Renal pelvis (tissue), 12 donors: ENCODE measurements at places on chromosomes 12 and 14. TPM values are rescaled to one million over a fixed set of nuclear protein-coding genes. Genes with fewer than 3 reads are reported as not detected.

GRCh38 chr12:54039417-54040147, 6.7 kb downstream of the HOXC5 start:
- peak; percentile 80 for DNase-seq

- DNase-seq: peak; percentile 41
Measured at GRCh38 chr12:131618303-131618658, 92.6 kb upstream of the SFSWAP start.

DNA sequence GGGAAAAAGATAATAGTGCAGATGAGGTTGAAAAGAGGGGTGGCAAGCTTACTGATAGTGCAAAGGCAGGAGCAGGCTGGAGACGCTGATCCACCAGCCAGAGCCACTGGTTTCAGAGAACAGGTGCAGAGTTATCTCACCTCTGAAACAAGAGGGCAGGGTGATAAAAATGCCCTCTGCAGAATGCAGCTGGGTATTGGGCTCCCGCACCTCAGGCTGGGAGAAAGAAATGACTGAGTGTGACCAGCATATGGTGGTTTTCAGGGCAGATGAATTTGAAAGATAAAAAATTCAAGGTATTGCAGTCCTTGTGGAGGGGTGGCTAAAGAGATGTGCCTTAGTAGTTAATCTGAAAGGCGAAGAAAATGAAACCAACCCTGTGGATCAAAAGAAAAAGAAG, 2.9 kb upstream of the TMEM30B start:
- DNase-seq: no peak

DNA sequence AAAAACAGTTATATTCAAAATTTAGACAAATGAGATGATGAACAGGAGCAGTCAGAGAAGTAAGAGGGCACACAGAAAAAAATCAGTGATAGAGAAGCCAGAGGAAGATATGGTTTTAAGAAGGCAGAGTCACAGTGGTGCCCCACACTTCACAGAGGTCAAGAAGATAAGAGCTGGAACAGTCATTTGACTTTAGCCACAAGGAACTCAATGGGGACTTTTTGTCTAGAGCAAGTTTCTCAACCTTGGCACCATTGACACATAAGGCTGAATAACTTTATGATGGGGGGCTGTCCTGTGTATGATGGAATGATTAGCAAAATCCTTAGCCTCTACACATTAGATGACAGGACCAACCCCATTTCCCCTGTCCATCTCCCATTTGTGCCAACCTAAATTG, 172.8 kb upstream of the PLEKHG7 start:
- DNase-seq: no peak

GRCh38 chr14:101506926-101507835, 54.1 kb upstream of the DIO3 start:
- DNase-seq: no peak

DNA sequence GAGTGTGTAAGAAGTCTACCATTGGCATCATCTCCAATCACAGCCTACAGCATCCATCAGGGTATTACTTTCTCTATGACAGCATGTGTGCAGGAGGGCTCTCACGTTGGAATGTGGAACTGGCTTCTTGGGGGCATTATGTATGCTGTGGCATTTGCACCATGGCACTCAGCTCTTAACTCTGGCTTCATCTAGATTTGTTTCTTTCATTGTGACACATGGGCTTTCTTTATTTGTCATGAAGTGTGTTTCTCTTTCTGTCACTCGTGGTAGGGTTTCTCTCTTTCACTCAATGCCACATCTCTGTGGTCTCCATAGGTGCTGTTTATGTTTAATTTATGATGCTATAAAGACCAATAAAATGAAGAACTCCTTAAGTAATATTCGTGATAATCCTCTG, 191.2 kb upstream of the GARIN2 start:
- no peak for DNase-seq

DNA sequence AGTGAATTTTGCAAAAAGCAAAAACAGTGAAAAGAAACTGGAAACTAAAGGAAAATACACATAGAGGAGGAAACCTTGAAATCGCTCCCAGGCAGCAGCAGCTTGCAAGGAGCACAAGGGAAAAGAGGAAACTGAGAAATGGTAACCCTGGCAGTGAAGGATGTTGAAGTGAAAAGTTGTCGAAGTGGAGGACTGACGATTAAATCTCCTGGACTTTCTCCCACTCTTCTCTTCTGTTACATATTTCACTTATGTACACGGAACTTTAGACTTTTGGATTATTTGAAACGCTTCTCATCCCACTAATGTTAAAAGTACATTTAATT, 388.8 kb upstream of the USP15 start:
- DNase-seq: no peak

DNA sequence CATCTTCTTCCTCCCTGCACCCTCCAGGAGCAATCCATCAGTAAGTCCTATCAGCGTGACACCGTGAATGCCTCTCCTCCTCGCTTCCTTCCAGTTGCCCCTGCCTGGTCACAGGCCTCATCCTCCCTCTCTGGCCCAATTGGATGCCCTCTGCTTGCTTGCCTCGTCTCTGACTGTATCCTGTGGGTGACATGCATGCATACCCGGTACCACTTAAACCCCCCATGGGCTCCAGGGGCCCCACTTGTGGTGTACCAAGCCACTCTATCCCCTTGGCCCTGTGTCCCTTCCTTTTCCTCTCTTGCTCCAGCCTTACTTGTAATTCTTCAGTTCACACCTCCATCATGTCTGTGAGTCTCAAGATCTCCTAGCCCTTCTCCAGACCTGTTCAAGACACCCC, 106.0 kb upstream of the RTL1 start:
- DNase-seq: no peak

GRCh38 chr14:93789228-93790130, 1.2 kb upstream of the PRIMA1 start:
- DNase-seq: no peak

DNA sequence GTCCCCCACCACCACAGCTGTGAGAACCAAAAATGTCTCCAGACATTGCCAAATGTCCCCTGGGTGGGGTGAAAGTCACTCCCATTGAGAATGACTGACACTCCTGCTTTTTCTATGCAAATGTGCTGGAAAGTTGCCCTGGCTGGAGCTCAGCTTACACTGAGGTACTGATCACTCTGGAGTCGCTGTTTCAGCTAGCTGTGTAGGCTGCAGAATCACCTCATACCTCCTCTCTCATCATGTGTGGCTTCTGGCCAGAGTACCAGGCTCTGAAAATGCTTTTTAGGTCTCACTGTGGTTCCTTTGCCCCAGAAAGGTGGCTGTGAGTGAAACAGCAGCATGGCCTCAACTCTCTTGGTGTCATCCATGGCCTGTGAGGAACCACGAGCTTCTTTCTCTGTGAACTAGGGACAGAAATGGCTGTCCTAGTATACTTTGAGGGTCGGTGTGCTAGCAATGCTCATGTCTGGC, 414.4 kb downstream of the DPF3 start:
- DNase-seq: peak; percentile 61

GRCh38 chr14:96503306-96503679, 1.1 kb downstream of the PAPOLA start:
- no peak for DNase-seq

RPS6KA5 gene
- polyA plus RNA-seq: 6.7 TPM

NPAS3 gene
- 9.6 TPM for polyA plus RNA-seq

PTPRO gene
- 205 TPM for polyA plus RNA-seq

TAS2R8 gene
- not detected for polyA plus RNA-seq
